A172 (cell line): ENCODE measurements at places on chromosomes 16 and 17. TPM values are rescaled to one million over a fixed set of nuclear protein-coding genes. Genes with fewer than 3 reads are reported as not detected.

The LGALS9B gene
- total RNA-seq, result not detected in 2 replicates

The ALOXE3 gene
- total RNA-seq, result 0.05 TPM in 1 of 2 replicates, not detected in the other

The MT3 gene
- total RNA-seq, result not detected in 2 replicates

- no peak for DNase-seq
Observed at GRCh38 chr17:49455272-49455861, 39.7 kb upstream of the NGFR start.

DNA sequence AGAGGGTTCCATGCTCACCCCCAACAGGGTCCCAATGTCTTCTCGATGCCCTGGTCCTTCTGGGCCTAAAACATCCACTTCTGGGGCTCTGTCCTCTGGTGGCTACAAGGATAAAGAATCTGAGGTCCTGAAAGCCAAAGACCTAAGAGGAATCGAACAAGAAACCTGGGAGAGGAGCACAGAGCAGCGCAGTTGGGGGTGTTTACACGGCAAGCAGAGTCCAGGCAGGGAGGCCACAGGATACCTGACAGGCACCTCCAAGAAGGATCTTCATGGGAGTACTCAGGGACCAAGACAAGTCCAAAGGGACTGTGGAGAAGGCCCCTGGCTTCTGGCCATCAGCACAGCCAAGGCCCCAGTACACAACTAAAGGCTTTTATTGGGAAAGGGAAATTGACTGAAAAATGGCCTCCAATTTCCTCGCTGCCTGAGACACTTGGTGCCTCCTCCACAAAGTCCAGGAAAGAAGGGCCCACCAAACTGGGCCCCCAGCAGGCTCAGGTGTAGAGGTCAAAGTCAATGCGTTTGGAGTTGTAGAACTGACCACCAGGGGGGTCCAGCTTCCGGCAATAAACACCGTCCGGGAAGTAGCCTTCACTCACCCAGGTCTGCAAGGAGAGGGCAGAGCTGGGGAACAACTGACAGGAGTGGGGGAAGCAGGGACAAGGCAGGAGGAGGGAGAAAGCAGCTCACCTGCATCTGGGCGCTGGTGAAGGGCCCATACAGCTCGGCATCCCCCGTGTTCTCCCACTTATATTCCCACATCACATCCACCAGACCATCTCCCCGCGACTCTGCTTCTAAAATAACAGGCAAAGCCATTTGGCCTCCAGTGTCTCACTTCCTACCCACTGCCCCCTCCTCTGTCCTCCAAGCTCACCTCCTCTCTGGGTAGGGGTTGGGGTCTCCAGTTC is 2.4 kb downstream of the CD2BP2 start:
- DNase-seq, result no peak

GRCh38 chr16:46632778-46633733 is 11.9 kb upstream of the SHCBP1 start:
- no peak for DNase-seq
